ENCODE measurements at places on chromosomes 1 and 21.

DNA sequence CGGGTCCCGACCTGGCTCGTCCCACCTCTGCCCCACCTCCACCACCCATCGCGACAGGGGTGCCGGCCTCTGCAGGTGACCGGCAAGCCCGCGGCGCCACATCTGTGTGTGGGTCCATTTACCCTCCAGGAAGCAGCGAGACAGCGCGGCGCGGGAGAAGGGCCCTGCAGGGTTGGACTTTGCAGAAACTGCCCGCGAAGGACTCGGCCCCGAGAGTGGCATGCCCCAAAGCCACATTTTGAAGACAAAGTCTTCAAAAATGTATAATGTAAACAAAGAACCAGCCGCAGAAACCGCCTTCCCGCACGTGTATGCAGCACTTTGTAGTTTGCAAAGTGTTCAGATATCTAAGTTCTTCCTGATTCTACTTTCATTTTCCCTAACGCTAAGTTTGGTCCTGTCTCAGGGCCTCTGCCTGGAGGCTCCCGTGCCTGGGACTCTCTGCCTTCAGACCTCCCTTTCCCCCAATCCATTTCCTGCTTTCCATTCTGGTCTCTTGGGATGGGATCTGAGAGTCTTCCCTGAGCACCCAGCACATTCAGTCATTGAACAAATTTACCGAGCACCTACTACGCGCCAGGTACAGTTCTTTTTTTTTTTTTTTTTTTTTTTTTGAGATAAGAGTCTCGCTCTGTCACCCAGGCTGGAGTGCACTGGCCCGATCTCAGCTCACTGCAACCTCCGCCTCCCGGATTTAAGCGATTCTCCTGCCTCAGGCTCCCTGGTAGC, 524 bp upstream of the TMCO4 start:
- peak; percentile 46 for DNase-seq

- no peak for DNase-seq
Observed at GRCh38 chr1:6357243-6357936, 36.2 kb downstream of the ACOT7 start.

DNA sequence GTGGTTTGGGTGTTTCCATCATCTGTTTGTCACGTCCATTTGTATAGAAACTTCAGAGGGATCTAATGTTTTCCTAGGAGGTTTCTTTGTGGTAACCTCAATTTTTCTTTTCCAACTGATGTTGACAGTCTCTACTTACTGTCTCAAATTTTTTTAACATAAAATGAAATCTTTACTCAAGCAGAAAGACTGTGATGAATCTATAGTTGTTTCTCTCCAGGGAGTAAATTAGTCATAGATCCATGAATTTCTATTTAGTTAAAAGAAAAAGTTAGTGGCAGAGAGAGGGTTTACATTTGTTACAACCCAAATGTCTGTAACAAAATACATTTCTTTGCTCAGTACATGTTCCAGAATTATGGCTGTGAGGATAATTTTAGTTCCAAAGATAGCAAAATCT, 161.6 kb downstream of the DISP1 start:
- no peak for DNase-seq

DNA sequence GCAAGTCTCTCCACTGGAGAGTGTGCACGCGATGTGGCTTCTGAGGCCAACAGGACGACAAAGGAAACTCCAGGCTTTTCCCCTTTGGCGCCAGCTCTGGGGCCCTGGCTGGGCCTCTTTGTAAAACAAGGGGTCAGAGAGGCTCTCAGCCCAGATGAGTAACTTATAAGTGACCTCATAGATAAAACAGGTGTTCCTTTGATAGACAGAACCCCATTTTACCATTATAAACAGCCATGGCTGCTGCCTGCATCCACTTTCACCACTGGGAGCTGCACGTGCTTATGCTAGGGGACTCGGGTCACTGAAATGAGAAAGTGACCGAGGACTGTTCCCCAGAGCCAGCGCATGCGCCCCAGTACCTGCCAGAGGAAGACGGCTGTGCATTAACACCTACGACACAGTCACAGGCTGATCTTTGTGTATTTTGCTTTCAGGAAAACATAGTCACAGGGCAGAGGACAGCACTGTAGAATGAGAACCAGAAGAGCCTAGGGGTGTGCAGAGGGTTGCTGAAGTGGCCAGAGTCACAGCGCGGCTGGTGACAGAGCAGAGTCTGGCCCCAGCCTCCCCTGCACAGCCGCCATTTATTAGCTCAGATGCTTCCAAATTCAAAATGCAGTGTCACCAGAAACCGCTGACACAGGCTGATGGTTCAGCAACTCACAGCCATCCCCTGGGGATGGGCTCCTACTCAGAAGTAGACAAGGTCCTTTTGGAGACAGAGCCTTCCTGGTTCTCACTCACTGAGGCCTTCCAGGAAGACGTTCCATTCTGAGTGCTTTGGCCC, 12.7 kb downstream of the RNF207 start:
- no peak for DNase-seq

DNA sequence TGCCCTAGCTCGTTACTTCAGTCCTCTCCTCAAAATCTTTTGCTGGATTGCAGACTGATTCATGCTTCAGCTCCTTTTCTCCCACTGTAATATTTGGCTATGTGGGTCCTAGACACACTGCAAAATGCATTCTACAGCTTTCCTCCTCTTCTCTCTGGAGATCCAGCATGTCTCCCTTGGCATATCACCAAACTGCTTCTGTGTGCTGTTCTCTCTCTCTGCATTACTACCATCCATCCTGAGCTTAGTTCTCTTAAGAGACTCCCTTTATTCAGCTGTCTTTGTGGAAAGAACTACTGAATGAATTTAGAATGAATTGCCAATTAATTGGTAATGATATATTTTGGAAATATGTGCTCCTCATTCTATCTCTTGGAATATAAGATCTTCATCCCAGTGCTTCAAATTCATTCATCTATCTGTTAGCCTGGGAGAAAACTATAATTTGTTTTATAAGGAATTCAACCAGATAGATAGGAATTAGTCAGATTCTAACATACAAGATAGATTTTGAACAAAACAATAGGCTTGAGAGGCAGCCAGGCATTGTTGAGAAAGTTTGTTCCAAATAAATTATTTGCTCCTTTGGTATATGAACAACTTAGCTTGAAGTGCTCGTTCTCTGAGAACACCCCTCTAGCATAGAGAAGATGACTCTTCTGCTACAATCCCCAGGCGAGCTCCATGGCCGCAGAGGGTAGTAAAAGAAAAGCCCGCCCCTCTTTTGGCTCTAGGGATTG, 71.9 kb downstream of the NTMT2 start:
- DNase-seq, result no peak

- no peak for DNase-seq
Observed at GRCh38 chr1:45669859-45670655, 16.3 kb downstream of the GPBP1L1 start.

- DNase-seq, result no peak
Observed at GRCh38 chr1:102732927-102733326, 375.4 kb downstream of the COL11A1 start.

GRCh38 chr1:216670118-216670883, 52.9 kb downstream of the ESRRG start:
- no peak for DNase-seq

DNA sequence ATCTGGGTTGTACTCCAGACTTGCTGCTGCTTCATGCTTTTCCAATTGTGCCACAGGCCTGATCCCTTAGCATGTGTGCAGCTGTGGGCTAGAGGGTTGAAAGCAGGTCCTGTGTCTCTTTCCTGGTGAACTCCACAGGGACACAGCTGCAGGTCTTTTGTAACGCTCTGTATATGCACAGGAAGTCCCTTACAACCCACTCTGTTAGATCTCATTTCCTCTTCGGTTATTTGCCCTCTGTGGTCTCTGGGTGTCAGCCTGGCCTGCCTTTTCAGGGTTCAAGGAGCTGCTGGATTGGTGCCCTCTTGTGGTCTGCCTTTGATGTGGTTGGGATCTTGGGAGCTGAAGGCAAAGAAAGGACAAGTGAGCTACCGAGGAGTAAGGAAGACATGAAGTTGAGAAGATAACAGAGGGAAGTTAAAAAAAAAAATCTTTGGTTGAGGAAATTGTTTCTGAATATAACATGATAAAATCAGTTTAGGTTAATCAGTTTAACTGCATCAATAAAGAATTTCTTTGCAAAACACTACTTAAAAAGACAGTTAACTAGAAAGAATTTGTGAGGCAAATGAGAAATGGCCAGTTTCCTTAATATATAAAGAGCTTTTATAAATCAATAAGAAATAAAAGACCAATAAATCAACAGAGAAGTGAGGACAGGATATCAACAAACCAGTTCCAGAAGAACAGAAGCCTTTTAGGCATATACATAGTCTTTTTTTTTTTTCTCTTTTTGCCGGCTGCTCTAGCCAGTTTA, 44.1 kb downstream of the UCK2 start:
- no peak for DNase-seq

- DNase-seq, result no peak
Observed at GRCh38 chr1:56965916-56966697, at the start of gene C8B. Gene C8B (minus strand): TSS chr1:56966015. CDS start chr1:56965948, 67 bp downstream.

GRCh38 chr1:201749059-201749690, 79.8 kb upstream of the IPO9 start:
- DNase-seq, result no peak

- DNase-seq, result no peak
Observed at GRCh38 chr1:95323123-95323522, 89.1 kb downstream of the RWDD3 start.

- no peak for DNase-seq
Observed at GRCh38 chr1:27885114-27885528, 12.8 kb downstream of the THEMIS2 start.

- DNase-seq, result no peak
Observed at GRCh38 chr1:63980740-63981407, 207.1 kb downstream of the ROR1 start.

- no peak for DNase-seq
Observed at GRCh38 chr1:110187139-110187890, 22.8 kb upstream of the KCNC4 start.

GRCh38 chr1:5271264-5271663, 616.9 kb downstream of the AJAP1 start:
- no peak for DNase-seq

- no peak for DNase-seq
Observed at GRCh38 chr1:26743426-26744059, 44.2 kb upstream of the PIGV start.

- DNase-seq, result no peak
Observed at GRCh38 chr1:230794431-230794830, 47.2 kb downstream of the CAPN9 start.

- no peak for DNase-seq
Observed at GRCh38 chr1:181551249-181551648, 67.9 kb downstream of the CACNA1E start.

DNA sequence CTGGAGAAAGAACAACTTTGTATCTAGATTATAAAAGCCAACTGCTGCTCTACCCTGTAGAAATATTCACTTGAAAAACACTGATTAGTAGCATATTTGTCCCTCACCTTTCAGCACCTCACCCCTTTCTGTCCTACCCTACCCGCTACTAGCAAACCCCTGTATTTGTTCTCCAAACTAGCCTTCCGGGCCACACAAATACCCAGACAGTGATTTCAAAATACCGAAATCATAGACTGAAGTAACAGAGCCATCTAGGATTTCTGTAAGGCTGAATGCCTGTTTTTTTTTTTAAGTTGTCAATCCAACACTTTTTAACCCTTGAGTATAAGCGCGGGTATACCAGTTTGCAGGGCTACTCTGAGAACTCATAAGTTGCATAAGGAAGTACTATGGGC, 398 bp upstream of the DPT start:
- no peak for DNase-seq

DNA sequence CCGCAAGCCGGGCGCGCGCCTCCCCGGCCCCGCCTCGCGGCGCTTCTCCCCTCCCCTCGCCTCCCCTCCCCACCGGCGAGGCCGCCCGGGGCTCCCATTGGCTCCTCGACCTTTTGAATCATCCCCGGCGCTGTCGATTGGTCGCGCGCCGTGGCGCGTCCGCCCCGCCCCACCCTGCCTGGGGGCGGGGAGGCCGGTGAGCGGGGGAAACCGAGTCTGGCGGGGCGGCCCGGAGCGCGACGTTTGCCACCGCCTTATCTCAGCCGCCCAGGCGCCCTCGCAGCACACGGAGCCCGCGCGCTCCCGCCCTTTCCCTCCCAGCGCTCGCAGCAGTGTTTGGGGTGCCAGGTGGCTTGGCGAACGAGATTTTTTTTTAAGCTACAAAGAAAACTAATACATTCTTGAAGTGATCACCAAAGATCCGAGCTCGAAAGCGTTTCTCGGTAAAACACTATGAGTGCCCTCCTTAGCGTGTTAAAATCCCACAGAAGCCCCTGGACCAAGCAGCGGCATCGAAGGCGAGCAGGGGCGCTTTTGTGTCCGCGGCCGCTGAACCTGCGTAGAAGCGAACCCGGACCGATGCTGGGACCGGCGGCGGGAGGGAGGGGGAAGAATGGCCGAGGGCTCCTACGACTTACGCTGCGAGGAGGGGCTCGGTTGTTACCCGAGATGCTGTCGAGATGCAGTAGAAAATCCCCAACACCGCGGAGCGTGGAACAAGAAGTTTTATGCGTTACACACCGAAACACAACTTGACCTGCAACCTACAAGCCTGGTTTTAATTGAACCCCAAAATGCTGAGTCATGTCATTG, 436 bp upstream of the LBR start:
- DNase-seq, result no peak

GRCh38 chr1:29382851-29383745, 146.8 kb downstream of the PTPRU start:
- no peak for DNase-seq

DNA sequence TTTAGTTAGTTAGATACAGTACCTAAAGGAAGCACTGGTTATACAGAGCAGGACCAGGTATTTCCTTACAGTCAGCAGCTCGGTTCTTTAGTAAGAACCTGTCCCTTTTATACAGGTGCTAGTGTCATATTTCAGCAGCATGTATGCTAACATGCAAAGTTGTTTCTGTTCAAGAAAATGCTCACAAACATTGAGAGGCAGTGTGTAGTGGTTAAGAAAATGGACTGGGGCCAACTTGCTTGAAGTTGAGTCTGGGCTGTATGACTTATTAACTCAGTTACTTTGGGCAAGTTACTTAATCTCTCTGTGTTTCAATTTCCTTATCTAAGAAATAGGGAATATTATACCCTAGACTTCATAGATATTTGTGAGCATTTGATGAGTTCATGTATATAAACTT, 31.1 kb downstream of the AK4 start:
- DNase-seq, result no peak

DNA sequence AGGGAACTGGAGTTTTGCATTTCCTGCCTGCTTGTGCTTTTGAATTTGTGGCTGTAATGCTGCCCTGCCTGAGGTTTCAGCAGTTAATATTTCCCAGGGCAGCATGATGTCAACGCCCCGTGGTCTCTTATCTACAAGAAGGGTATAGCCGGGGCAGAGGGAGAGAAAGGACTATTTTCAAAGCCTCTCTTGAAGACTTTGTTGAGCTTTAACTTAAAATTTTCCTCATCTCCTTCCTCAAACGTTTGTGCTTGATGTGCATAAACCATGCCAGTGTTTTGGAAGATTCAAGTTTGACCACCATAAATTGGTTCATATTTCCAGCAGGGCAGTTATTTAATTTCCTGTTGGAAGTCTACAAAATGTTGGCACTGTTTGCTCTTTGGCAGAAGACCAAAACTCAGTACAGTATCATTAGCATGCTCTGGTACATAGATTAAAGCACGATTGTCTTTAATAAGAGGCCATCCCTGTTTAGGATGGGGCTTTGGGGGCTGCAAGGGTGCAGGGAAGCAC, 43.4 kb downstream of the ROR1 start:
- DNase-seq, result no peak
